ENCODE measurements at places on chromosomes 16 and 17.

GRCh38 chr16:68284847-68285246 is 20.5 kb downstream of the SLC7A6 start:
- no peak for DNase-seq

GRCh38 chr16:81261049-81261648 is 22.7 kb downstream of the BCO1 start:
- no peak for DNase-seq

- no peak for DNase-seq
These were observed 76.6 kb downstream of the BMERB1 start for GRCh38 chr16:15510992-15511391.

GRCh38 chr16:31329671-31330552 is 25.1 kb upstream of the ITGAX start:
- no peak for DNase-seq

GRCh38 chr17:62062944-62063343 is 2.1 kb downstream of the MED13 start:
- DNase-seq = no peak

- peak; percentile 53 for DNase-seq
These were observed 26.2 kb upstream of the PIK3R5 start for GRCh38 chr17:8991514-8992285.

DNA sequence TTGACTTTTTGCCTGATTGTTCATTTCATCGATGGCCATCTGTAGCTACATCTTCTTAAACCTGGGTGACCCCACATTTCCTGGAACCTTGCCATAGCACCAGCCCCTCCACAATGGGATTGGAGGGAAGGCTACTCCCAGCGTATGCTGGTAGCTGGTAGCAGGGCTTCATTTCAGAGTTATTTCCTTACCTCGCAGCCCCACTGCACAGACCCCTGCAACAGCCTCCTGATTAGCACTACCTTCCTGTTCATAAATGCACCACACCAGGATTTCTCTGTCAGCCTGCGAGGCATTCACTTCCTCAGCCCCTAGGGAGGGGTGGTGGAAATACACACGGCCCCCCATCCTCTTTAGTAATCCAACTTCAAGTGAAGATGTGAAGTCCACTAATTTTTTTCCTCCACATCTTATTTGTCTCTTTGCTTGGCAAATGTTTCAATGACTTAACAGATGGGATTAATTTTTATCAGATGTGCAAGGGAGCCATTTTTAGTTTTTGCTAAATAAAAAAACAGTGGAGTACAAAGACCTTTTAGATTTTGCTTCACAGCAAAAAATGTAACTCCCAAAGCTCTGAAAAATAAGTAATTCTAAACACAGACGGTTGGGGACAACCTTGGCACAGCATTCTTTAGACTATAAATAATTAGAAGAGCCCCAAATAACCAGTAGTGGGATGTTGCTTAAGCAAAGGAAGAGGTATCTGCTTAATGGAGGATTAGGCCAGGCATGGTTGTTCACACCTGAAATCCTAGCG is 76.6 kb downstream of the CLEC16A start:
- DNase-seq = no peak

- peak; percentile 38 for DNase-seq
These were observed 1.5 kb upstream of the SYT17 start for GRCh38 chr16:19166500-19166899.

GRCh38 chr17:67628580-67629013 is 89.1 kb upstream of the NOL11 start:
- no peak for DNase-seq

DNA sequence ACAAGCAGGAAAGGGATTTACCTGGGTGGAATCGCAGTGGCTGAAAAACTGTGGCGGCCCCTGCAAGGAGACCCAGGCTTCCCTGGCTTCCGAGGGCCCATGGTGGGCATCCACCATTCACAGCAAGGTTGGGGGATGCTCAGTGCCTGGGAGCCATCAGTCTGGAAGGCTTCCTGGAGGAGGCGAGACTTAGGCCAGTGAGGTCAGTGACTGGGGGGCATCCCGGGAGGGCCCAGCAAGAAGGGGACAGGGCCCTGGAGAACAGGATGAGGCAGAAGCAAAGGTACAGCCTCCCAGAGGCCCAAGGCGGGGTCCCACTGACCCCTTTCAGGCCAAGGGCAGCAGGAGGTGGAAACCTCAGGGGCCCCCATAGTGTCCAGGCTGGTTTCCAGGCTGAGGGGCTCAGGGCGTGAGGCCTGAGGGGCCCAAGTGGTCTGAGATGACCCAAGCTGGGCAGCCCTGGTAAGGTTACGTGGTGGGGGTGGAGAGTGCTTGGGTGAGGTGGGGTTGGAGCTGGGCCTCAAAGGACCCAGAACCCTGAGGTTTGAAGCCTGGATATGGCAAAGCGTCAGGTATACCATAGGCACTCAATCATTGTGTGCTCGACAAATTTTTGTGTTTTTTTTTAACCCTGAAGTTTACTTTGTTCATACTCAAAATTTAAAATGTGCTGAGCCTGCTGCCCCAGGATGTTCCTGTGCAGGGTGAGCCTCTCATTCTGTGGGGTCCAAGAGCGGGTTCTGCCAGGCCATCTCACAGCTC is 15.8 kb upstream of the SRRM2 start:
- DNase-seq = no peak
